AG04450 (cell line): ENCODE measurements at places on chromosomes 7 and 10.

- no peak for DNase-seq
Measured at GRCh38 chr7:70696201-70696754, 435.7 kb upstream of the GALNT17 start.

DNA sequence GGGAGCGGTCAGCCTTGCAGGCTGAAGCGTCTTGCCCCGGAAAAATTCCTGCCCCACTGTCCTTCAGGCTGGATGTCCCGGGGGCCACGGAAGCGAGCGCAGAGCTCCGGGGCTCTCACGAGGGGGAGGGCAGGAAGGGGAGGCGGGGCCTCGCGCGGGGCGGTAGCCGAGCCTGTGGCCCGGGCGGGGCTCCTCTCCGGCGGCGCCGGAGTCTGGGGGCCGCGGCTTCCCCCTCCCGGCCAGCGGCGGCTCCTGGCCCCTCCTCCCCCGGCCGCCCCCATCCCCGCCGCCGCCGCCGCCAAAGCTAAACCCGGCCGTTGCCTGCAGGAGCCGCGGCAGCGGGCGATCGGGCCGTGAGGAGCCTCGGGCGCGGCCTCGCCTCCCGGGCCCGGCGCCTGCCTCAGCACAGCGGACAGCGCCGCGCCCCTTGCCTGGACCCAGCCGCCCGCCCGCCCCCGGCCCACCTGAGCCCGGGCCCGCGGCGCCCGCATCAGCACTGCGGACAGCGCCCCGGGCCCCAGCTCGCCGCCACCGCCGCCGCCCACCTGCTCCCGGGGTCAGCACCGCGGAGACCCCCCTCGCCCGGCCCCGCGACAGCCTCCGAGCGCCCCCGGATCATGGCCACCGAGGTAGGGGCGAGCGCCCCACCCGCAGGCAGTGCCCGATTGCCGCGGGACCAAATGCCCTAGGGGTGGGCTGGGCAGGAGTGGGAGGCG lies at the start of gene GOLGA7B:
TSS of gene GOLGA7B (plus strand) at position 157 of the 716 bp plus-strand sequence. CDS start at position 618, 461 bp downstream.
- no peak for DNase-seq

- DNase-seq, result no peak
Measured at GRCh38 chr10:82331716-82332115, 456.7 kb downstream of the NRG3 start.

DNA sequence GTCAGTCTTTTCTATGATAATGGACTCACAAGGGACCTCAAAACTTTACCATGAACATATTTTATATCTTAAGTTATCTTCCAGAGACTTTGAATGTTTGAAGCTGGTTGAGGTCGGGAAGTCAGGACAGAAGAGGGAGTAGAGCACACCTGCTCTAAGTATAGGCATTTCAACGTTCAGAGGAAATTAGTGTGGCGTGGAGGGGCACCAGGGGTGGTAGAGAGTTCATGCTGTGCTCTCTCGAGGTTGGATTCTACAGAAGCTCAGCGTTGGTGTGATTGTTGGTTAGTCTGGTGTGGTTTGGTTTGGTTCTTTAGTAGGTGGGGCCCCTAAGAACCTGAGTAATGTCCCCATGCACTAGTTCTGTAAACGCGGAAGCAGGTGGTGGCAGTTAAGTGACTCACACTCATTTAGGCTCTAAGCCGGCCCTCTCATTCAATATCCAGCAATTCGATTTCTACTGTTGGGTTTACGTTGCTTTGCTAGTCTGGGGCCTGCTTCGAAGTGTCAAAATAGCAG lies 19.8 kb downstream of the CNTNAP2 start:
- no peak for DNase-seq

DNA sequence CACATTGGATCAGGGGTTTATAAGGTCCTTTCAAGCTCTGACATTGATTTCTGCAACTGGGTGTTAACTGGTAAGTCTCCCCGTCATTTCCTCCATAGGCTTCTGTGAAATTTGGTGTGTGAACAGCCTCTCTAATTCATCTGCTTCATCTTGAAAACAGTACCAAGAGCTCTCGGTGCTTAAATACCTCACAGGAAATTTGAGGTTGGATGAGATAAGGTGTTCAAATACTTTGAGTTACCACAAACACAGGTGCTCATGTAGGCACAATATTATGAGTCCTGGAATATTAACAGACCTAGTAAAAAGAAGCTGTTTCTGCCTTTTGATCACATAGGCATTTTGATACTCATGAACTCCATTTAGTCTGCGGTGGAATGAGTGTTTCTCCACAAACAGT lies 85.2 kb downstream of the RTKN2 start:
- no peak for DNase-seq

- DNase-seq, result peak; percentile 53
Measured at GRCh38 chr7:17625043-17625442, 315.3 kb downstream of the SNX13 start.

DNA sequence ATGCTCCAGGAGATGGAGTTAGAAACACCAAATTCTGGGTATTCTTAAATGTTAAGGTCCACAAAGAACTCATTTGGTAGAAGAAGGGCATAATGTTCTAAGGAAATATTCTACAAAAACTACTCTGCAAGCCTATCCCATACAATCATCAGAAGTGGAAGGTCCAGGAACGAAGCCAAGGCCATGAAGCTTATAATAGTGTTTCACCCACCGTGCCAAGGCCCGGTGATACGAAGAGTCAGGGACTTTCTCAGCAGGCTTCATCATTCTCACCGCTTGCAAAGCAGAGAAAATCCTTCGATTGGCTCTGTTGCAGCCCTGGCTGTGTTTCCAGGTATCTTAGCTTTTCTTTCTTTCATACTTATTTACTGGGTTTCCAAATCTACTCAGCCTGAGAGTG lies 351.9 kb upstream of the CELF2 start:
- no peak for DNase-seq

DNA sequence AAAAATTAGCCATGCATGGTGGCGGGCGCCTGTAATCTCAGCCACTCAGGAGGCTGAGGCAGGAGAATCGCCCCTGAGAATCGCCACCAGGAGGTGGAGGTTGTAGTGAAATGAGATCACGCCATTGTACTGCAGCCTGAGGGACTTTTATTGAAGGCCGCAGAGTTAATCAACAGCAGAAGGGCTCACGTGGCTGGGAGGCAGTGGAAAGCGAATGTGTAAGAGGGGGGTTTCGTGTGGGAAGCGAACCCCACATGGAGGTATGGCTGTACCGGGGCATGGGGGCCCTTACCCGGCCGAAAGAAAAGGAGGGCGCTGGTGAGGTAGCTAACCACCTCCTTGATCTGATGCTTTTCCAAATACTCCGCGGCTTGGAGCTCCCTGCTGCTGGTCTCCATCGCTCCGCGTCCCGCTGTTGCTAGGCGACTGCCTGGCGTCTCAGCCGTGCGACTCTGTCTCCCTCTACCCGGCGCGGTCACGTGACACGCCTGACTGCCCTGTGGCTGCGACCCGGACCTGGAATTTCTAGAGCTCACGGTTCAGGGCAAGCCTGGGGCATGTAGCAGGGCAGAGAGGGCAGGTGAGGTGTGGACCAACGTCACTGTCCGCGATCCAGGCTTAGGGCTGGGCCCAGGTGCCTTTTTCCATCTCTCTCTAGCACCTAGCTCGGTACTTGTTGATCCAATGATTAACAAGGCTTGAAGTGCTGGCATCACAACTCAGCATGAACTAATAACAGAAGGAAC lies at the start of gene EFCAB10:
TSS of gene EFCAB10 (minus strand) at position 428 of the 746 bp plus-strand sequence. CDS start at position 398, 30 bp downstream.
- no peak for DNase-seq

GRCh38 chr7:14598978-14599377 lies 303.6 kb downstream of the DGKB start:
- peak; percentile 21 for DNase-seq

DNA sequence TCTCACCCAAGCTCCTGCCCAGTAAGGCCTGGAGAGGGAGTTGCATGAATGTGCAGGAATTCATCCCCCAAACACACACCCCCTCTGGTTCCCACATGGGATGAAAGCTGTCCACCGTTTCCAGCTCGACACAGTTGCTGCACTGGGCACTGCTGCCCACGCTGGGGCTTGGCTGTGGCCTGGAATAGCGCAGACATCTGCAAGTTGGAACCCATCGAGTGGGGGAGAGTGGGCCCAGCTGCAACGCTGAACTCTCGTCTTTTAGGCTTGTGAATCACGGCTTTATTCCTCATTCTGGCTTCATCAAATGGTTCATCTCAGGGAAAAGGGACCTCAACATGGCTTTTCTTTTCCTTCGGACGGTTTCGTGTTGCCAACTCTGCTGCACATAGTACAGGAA lies 264.7 kb downstream of the DNAJB6 start:
- DNase-seq, result no peak

GRCh38 chr10:121461307-121461706 lies 136.9 kb downstream of the FGFR2 start:
- DNase-seq, result no peak

DNA sequence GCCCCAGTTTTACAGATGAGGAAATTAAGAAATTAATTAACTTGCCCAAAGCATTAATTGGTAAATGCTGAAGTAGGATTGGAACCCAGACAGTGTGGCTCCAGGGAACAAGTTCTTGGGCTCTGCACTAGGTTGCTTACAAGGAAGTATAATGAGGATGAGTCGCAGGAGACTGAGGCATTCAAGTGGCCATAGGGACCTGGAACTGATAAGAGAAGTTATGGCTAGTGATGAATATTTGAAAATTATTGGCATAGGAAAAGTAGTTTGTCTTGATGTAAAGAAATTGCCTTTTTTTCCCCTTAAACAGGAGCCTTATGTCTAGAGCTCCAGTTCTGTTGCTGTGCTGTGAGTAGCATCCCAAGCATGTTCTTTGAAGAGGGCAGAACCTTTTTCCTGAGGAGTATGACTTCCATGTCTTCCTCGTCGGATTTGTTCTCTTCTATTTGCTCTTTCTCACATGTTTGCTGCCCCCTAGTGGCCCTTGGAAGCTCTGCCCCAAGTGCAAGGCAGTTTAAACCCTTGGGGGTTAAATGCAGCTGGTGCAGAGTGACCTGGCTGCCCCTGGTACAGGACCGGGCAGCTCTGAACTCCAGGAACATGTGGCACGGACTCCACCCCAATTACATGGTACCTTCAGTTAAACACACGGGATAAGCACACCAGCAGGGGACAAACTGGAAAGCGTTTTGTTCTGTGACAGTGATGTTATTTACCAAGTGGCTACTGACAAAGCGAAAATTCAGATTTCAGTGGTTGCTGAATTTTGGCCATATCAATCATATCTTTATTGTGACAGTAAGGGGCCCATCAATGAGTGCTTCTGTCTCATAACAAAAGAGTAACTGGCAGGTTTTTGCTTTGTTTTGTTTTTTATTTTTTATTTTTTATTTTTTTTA lies 148.8 kb downstream of the HECW1 start:
- DNase-seq, result peak; percentile 72

GRCh38 chr7:96770758-96771157 lies 61.1 kb upstream of the SEM1 start:
- DNase-seq, result no peak

DNA sequence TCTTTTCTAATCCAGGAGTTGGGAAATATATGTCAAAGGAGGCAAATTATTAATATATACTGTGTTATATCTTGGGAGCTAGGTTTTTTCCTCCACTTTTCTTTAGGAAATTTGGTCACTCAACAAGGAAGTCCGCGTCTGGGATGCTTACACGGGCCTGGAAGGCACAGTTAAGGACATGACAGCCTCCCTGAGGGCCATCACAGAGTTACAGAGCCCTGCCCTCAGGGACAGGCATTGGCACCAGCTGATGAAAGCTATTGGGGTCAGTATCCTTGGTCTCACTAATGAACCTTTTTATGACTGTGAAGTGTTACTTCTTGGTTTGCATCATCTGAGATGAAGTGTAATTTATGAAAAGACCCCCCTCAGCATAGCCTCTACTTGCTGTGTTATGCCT lies 74.7 kb downstream of the DNAH11 start:
- DNase-seq, result no peak

DNA sequence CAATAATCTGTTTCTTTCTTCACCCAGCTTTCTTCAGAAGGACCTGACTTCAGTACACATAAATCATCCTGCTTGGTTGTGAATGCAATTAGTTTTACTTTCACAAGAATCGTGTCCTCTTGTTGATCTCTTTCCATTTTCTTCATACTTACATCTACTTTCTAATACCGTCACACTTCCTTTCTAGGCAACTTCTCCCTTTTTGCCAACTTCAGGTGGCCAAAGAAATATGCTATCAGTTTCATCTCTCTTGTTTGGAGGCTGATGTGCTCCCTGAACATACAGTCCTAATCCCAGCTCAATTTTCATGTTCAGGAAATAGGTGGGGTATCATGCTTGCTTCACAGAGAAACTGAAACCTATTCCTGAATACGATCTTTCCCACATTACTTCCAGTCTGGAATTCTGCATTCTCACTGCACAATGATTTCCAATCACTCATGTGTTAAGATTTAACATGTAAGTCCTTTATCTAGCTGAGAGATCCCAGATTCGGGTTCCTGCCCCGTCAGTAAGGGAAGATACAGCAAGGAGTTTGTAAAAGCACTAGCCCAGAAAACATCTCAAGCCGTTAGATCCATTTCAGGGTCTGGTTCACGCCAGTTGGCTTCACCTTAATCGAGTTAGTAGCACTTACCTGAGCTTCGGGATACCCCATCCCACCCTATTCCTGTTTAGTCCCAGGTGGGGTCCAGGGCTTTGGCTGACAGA lies 994 bp downstream of the SLC25A28 start:
- no peak for DNase-seq

GRCh38 chr7:132450188-132450587 lies 126.1 kb downstream of the PLXNA4 start:
- DNase-seq, result no peak

DNA sequence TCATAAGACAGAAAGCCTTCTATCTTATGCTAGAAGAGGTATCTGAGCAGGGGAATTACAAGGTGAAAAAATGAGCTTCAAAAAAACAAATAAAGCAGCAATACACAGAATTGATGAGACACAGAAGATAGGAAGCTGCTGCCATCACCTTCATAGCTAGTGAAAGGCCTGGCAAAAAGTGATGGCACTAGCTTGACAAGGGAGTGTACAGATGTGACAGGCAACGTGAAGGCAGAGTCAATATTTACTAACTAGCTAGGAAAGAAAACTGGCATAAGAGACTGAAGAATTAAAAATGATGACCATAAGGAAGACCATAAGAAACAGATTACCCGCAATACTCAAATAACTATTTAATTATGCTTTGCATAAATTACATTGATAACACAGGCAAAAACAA lies 9.4 kb downstream of the GPR22 start:
- DNase-seq, result no peak

GRCh38 chr10:118101501-118101900 lies 54.8 kb upstream of the RAB11FIP2 start:
- DNase-seq, result no peak

DNA sequence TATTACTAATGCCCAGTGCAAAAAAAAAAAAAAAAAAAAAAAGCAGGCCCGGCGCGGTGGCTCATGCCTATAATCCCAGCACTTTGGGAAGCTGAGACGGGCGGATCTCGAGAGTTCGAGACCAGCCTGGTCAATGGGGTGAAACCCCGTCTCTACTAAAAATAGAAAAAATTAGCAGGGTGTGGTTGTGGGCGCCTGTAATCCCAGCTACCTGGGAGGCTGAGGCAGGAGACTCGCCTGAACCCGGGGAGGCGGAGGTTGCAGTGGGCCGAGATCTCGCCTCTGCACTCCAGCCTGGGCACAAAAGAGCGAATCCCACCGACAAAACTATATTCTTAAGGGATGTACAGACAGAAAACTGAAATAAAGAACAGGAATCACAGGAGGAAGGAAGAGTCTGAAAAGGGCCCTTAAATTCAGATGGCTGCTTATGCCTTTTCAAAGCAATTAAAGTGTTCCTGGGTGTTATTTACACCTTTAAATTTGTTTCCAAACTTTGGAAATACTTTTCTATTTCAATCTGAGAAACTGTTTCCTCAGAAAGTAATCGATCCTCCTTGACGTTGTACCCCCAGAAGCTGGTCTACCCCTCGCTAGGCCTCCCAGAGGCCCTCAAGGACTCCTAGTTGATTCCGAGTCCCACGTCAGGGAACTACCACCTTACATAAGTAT lies 2.0 kb upstream of the KMT2E start:
- no peak for DNase-seq
